Activated T-cell treated with anti-CD3 and anti-CD28 coated beads for 1 hour (primary cell): ENCODE measurements at places on chromosomes 3 and 15.

DNA sequence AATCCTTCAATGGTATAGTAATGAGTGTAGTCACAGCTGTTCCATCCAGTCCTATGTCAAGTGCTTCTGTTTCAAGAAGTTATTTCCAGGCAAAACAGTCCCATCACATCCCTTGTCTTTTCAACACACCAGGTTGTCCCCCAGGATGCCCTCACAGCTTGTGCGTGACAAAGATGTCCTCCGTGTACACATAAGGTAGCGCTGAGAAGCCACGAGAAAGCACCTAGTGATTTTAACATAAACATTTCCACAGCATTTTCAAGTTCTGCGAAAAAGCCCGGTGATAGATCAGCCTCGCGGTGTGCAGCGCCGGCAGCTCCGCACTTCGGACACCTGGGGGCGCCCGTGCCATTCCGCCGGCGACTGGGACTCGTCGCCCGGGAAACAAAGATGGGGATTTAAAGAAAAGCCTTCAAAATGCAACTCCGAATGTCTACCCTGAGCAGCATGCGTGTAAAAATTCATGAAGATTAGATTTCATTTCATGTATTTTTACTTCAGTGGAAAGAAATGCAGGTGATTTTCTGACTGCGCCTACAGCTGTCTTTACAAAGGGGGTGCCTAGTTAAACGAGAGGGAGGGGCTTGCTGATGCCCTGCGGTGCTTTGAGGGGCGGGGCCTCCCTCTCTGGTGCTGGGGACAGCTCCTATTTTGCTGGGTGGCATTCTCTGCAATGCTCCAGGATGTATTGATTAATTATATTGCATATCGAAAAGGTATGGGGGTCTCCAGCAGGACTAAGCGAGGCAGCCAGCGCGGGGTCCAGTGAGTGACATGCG is 49.9 kb downstream of the KY start:
- DNase-seq: peak; percentile 41

GRCh38 chr3:58155838-58156237 is 54.9 kb downstream of the DNASE1L3 start:
- no peak for DNase-seq

- DNase-seq: no peak
Measured at GRCh38 chr3:150096700-150097587, 126.2 kb upstream of the PFN2 start.

DNA sequence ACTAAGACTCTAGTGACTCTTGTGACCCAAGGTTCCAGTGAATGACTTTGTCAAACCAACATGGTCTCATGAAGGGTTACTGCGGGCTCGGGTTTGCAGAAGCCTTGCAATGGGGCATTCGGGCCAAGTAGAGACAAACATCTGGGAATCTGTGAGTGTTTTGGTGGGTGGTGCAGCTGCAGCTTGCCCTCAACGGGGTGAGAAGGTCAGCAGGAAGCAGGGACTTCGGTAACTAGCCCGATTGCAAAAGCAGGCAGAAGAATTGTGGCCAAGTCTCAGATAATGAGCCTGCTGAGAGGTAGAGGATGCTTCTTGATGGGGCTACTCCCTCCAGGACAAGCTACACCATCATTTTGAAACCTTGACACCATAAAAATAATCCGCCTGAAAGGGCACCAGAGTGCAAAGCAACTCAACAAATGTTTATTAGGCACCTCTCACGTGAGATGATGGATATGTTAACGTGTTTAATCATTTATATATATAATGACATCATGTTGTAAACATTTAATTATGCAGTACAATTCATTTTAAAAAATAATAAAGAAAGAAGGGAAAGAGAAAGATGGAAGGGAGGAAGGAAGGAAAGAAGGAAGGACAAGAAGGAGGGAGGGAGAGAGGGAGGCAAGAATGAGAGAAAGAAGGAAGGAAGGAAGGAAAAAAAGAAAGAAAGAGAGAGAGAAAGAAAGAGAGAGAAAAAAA is 263.9 kb upstream of the IGF1R start:
- no peak for DNase-seq

DNA sequence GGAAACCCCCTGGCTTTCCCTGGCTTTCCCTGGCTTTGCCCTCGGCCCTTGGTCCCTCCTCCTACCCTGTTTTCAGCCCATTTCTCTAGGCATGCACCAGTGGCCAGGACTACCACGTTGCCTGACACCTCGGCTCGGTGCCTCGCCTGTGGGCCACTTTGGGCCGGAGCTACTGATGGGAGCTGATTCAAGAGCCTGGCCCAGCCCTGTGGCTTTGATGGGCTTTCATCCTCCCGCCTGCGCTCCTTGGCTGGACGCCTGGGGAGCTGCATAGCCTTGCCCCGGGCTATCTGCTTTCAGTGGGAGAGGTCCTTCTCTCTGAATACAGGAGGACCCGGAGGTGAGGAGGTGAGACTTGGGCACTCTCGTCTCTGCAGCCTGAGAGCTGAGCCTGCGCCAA is 192.7 kb upstream of the HES1 start:
- DNase-seq: no peak

DNA sequence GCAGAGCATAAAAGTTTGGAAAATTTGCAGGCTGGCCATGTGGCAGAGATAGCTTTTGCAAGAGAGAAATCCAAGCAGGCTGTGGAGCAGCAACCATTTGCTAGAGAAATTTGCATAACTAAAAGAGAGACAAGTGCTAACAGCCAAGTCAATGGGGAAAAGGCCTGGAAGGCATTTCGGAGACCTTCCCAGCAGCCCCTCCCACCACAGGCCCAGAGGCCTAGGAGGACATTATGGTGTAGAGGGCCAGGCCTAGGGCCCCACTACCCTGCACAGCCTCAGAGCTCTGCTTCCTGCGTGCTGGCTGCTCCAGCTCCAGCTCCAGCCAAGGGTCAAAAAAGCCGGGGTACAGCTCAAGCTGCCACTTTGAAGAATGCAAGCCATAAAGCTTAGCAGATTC is 82.7 kb downstream of the MYO5A start:
- no peak for DNase-seq

DNA sequence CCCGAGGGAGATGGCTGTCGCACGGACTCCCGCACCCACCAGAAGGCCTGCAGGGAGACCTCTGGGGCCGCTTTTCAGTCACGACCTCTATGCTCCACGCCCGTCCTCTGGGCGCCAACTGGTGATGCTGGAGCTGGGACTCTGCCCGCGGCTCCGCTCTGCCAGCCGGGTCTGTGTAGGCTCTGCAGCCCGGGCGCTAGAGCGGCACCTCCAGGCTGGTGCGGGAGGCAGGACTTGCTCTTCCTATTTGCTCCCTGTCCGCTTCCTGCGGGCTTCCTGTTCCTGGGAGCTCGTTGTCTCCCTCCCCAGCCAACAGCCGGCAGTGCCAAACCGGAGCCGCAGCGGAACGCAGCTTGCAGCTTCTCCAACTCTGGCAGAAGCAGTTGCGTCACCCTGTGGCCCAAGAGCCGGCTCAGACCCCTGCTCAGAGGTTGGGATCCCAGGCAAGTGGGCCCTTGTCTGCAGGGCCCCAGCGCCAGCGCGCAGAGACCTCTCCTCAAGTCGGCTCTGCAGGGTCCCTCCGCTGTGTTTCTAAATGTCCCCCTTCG is 285.9 kb downstream of the XXYLT1 start:
- DNase-seq: no peak

GRCh38 chr15:101151288-101151687 is 100.6 kb downstream of the CHSY1 start:
- no peak for DNase-seq

- DNase-seq: no peak
Measured at GRCh38 chr3:33134026-33134625, 20.3 kb downstream of the CRTAP start.

- no peak for DNase-seq
Measured at GRCh38 chr3:112078125-112079083, 7.8 kb upstream of the C3orf52 start.

- DNase-seq: no peak
Measured at GRCh38 chr3:64179860-64180259, 45.4 kb downstream of the PRICKLE2 start.
